ENCODE measurements at places on chromosomes 1 and 21. TPM values are rescaled to one million over a fixed set of nuclear protein-coding genes. Genes with fewer than 3 reads are reported as not detected.
A peak's percentile ranks its signal among the peaks of the same experiment; 100 is the strongest.

DNA sequence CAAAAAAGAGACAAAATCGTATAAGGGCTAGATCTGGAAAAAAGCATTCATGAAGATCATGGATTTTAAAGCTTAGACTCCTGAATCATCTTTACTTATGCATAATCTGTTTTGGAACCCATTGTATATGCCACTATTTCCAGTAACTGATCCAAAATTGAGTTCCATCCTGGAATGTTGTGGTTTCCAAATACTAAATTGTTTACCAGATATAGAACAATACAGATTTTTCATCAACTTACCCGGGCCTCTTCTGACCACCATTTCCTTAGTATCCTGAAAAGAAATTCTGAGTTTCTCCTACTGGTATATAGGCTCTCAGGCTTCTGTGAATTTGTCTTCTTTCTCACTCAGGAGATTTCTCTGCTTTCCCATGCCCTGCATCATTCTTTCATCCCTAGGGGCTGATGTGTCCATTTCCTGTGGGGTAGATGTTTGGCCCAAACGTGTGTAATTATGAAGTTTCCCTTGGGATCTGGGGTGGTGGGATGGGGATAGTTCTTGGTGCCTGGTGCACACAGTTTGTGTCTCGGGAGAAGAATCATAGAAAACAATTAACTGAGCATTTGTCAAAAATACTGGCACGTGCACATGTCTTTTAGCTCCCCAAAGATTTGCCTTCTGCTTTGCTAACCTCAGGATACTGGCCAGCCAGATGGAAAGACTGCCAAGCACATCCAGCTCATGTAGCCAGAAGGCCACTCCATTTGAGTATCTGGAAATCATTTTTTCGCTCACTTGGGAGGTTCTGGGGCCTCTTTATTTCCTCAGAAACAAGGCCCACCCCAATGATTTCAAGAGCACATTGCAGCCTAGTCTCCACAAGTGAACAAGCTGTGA is 127.8 kb downstream of the NTMT2 start:
- H3K27ac ChIP-seq, result no peak overlapping the region
- no peaks in the 10 kb centered on the region for H3K36me3 ChIP-seq

DNA sequence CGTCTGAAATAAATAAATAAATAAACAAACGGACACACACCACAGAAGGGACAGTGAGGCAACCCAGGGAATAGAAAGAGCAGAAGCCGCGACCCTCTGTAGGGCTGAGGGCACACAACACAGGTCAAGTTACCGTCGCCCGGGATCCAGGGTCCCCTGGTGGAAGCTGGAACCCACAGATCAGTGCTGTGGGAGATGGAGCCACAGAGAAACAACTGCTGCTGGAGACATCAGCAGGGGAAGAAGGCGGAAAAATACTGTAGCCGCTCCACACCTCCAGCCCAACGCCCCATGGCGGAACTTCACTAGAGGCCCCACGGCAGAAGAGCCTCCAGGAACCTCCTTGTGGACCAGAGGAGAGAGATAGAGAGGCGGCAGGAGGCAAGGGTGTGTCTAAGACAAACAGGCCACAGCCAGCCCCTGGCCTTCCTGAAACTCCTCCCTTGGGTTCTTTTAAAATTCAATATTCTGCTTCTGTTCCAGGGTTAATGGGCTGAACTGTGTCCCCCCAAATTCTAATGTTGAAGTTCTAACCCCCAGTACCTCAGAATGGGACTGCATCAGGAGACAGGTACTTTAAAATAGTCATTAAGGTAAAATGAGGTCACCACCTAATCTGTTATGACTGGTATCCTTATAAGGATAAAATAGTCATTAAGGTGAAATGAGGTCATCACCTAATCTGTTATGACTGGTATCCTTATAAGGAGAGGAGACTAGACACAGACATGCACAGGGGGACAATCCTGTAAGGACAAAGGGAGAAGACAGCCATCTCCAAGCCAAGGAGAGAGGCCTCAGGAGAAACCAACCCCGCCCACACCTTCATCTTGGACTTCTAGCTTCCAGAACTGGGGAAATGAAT is 7.7 kb upstream of the HLCS start:
- H3K4me1 ChIP-seq, result no peaks in the 10 kb centered on the region
- no peak for DNase-seq
- no peak overlapping the region for H3K4me3 ChIP-seq

GRCh38 chr1:173195596-173196088 is 11.5 kb downstream of the TNFSF4 start:
- no peak for DNase-seq
- H3K36me3 ChIP-seq, result no peaks in the 10 kb centered on the region
- H3K4me3 ChIP-seq, result no peak overlapping the region
- no peaks in the 10 kb centered on the region for H3K4me1 ChIP-seq
- no peaks in the 10 kb centered on the region for H3K27me3 ChIP-seq
- H3K27ac ChIP-seq, result no peak overlapping the region

DNA sequence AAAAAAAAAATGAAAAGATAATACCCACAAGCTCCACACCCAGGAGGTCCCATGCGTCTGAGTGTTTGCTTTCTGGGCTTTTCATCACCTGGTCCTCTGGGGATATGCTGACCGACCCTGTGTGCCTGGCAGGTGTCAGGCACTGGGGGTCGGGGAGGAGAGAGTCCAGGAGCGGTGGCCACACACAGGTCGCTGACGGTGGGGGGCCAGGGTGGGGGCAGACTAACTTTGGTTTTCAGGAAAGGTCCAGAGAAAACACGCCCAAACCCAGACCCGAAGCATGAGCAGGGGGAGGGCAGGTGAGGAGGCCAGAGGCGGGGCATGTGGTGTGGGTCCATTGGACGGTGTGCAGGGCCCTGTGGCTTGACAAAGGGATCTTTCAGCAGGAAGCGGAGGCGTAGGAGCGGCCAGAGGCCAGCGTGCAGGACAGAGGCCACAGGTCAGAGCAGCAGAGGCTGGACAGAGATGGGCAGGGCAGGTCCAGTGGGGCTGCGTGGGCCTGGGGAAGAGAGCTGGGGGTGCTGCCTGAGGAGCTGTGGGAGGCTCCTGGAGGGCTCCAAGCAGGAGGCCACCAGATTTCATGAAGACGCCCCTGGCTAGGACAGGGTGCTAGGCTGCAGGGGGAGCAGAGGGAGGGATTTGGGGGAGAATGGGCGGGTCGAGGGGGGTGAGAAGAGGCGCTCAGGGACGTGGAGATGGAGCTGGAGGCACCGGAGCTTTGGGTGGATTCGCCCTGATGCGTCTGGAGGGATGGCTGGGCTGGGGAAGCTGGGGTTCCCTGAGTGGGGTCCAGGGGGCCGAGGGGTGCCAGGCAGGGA is 15.8 kb downstream of the RNF223 start:
- H3K27ac ChIP-seq, result no peak overlapping the region
- DNase-seq, result no peak
- peaks cover 4% of the 10 kb centered on the region for H3K4me1 ChIP-seq
- H3K27me3 ChIP-seq, result peaks cover 9% of the 10 kb centered on the region
- peak overlapping the region; percentile 43 for H3K4me3 ChIP-seq

DNA sequence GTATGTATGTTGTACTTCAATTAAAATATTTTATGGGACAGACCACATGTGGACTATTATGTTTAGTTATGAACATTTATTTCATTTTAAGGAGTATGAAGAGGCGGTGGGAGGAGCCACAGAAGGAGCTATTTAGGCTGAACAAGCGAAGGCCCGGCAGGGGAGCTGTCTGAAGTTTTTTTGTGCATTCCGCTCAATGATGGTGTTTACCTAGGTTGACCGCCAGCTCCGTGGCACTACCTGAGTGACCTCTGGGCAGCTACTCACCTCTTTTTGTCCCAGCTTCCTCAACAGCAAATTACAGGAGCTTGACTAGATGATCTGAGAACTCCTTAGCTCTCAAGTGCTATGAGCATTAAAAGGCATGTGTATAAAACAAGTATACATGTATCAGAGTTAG is 32.7 kb upstream of the C1orf198 start:
- H3K27ac ChIP-seq, result no peak overlapping the region
- no peaks in the 10 kb centered on the region for H3K4me1 ChIP-seq
- H3K4me3 ChIP-seq, result no peak overlapping the region
- no peak for DNase-seq
- H3K36me3 ChIP-seq, result no peaks in the 10 kb centered on the region
- no peaks in the 10 kb centered on the region for H3K27me3 ChIP-seq

- no peaks in the 10 kb centered on the region for H3K27me3 ChIP-seq
- no peak overlapping the region for H3K4me3 ChIP-seq
- DNase-seq, result no peak
- peaks cover 60% of the 10 kb centered on the region for H3K36me3 ChIP-seq
Observed at GRCh38 chr1:40987439-40988276, 8.2 kb downstream of the CTPS1 start.

DNA sequence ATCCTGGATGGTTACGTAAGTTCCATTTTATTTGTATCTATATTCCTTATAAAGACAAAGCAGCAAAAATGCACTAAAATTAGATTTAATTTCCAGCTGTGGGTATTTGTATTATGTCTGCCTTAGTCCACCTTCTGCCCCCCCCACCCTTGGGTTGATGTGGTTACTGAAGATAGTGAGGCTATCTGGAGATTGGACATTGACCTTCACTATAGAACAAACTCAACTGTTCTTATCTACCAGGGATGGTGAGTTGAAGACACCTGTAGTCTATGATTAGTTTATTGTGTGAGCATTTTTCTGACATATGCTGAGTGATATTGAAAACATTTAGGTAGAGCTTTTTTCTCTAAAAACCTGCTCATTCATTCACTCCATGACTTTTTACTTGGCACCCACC is 122.2 kb downstream of the NFIA start:
- no peak for DNase-seq
- no peaks in the 10 kb centered on the region for H3K36me3 ChIP-seq
- H3K27ac ChIP-seq, result no peak overlapping the region
- no peaks in the 10 kb centered on the region for H3K27me3 ChIP-seq
- no peaks in the 10 kb centered on the region for H3K4me1 ChIP-seq

DNA sequence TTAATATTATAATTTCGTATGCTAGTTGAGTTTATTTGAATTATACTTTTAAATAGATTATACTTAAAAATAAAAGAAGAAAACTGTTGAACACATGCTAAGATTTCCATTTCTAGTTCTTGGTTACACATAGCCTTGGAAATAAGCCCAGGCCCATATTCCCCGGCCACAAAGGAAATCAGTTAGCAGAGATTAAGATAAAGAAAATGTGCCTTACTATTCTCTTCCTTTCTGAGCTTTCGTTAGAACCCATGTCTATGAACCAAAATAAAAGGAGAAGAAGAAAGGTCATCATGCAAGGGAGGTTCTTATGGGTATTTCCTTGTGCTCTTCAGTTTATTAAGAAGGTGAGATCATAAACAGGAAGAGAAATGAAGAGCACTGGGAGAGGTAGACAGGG is 32.3 kb upstream of the CRP start:
- no peak overlapping the region for H3K27ac ChIP-seq
- no peaks in the 10 kb centered on the region for H3K4me1 ChIP-seq
- no peaks in the 10 kb centered on the region for H3K27me3 ChIP-seq
- H3K4me3 ChIP-seq, result no peak overlapping the region

DNA sequence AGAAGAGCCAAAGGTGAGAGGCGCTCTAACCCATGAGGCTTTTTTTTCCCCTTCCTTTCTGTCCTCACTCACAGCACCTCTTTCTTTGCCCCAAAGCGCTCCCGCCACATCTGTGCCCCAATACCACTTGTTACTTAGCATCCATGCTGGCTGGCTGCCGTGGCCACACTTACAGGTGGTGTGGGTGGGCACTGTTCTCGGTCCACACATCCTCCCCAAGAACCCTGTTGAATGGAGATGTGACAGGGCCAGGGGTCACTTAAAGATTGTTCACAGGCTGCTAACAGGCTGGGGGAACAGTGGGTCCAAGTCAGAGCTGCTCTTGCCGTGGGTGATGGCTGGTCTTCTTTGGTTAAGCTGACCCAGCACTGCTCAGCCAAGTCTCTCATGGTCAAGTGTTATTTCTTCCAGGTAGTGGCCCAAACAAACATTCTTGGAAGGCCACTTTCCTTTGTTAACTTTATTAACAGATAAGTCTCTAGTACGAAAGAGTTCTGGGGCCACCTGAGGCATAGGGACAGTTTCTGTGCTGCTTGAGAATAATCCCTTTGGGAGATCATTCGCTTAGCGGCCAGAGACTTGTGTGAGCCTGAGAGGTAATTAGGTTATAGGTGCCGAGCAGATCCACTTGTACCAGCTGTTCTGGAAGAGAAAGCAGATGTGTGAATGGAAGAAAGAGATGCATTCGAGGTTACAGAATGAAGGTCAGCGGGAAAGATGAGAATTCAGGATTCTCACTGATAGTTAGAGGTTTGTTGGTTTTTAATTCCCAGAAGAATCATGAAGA is 62.6 kb upstream of the IRF2BP2 start:
- H3K27me3 ChIP-seq, result no peaks in the 10 kb centered on the region
- no peaks in the 10 kb centered on the region for H3K4me1 ChIP-seq
- no peak overlapping the region for H3K27ac ChIP-seq
- no peaks in the 10 kb centered on the region for H3K36me3 ChIP-seq
- no peak for DNase-seq

- H3K36me3 ChIP-seq, result no peaks in the 10 kb centered on the region
- H3K4me3 ChIP-seq, result no peak overlapping the region
- no peak overlapping the region for H3K27ac ChIP-seq
- H3K27me3 ChIP-seq, result no peaks in the 10 kb centered on the region
- H3K4me1 ChIP-seq, result no peaks in the 10 kb centered on the region
- no peak for DNase-seq
Observed at GRCh38 chr1:15075817-15076216, 77.7 kb upstream of the TMEM51 start.

The PPM1J gene
- total RNA-seq, result 17.5 TPM

The CDK11A gene
- 45.6 TPM for total RNA-seq

The EPHA10 gene
- 1.0 TPM for total RNA-seq

The IL19 gene
- total RNA-seq, result not detected

The TRAF3IP3 gene
- total RNA-seq, result not detected

The RBP7 gene
- 7.2 TPM for total RNA-seq

The LRRC7 gene
- 0.06 TPM for total RNA-seq

Data from H1 (cell line).